ENCODE measurements at places on chromosomes 4 and X.

- no peak for DNase-seq
Measured at GRCh38 chrX:96480081-96480480, 204.6 kb upstream of the DIAPH2 start.

DNA sequence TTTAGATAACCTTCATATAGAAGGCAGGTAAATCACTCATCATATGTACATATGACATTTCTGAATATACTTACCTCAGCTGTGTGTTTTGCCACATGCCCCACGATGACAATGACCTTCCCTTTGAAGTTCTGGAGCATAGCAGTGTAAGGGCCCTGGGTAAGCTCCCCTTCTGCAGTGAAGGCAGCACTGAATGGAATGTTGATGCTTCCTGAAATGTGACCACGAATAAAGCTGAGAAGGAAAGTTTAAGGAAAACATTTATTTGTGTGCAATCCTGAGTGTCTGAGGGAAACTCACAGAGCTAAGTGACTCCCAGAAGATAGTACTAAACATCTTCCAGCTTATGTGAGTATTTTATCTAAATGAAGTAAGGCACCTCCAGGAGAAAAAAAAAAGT is 200.1 kb downstream of the NPNT start:
- no peak for DNase-seq

- DNase-seq, result no peak
Measured at GRCh38 chrX:74371425-74372222, 49.7 kb upstream of the SLC16A2 start.

DNA sequence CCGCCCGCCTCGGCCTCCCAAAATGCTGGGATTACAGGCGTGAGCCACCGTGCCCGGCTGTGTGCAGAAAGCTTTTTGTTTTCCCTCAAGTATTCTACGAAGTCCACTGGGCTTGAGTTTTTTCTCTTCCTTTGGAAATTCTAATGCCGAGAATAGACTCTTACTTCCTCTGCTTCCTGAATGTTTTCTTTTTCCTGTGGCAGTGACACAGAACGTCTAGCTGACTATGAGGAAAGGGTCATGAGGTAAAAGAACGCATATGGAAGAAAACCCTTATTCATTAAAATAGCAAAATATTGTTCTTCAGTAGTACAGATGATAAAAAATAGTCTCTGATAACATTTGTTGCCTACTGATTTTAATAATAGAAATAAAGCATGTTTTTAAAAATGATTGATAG is 4.9 kb upstream of the SLC25A4 start:
- no peak for DNase-seq

GRCh38 chr4:83947125-83947829 is 411.4 kb downstream of the GPAT3 start:
- DNase-seq, result no peak

GRCh38 chr4:88799900-88800299 is 102.3 kb upstream of the NAP1L5 start:
- DNase-seq, result no peak

DNA sequence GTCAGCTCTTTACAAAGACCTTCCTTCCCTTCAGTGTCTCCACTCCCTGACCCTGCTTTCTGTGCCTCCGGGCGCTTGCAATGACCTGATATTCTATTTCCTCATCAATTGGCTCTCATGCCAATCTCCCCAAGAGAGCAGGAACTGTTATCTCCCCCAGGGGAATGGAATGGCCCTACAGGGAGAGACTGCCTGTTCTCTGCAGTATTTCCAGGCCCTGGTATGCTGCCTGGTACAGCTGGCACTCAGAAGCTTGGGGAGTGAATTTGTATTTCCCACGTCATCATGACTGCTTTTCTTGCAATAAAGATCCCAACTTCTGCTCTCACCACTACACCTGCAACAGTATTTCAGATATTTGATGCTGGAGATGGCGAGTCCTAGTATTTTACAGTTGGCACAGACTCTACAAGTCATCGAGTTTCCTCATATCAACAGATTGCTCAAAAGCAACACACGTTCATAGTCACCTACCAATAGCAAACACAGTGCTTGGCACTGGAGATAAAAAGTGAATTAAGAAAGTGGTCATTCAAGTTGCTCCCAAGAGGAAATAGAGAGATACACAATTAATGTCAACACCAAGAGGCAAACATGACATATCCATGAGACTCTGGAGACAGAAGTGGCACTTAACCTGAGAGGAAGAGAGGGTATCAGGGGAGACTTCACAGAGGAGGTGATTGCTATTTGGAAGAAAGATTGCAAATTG is 90.5 kb upstream of the EGFL6 start:
- DNase-seq, result no peak

All from activated naive CD4-positive, alpha-beta T cell (primary cell).